ENCODE measurements at places on chromosomes 7 and 10.

DNA sequence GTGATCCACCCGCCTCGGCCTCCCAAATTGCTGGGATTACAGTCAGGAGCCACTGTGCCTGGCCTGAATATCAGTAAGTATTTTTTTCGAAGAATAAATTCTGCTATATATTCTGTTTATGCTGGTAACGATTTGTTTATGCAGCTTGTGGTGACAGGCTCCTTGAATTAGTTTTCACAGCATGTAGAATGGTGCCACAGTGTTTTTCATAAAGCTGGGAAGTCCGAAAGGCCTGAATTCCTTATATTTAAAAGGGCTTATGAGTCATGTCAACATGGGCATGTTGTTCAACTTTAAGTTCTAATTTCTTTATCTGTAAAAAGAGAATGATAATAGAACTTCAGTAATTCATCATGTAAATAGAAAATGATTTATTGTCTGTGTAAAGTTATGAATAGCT, 42.2 kb upstream of the WASL start:
- no peak for DNase-seq

- DNase-seq, result no peak
Observed at GRCh38 chr7:44336491-44336890, 11.1 kb upstream of the CAMK2B start.

DNA sequence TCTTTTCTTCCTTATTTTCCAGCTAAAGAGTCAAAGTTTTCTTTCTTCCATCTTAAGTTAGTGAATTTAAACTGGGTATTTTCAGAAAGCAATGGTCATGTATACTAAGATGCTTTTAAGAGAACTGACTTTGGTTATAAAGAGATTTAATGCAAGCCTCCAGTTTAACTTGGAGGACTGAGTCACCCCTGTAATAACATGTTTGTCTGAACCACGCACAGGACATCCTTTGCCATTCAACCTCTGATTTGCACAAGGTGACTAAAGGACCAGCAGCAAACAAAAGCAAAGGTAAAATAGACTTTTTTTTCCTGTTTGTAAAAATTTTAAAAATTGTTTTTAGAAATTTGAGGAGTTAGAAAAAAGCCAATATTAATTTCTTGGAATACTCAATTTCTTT, 2.9 kb downstream of the HYAL4 start:
- no peak for DNase-seq

- DNase-seq, result no peak
Observed at GRCh38 chr10:1070919-1071318, 14.7 kb downstream of the WDR37 start.

DNA sequence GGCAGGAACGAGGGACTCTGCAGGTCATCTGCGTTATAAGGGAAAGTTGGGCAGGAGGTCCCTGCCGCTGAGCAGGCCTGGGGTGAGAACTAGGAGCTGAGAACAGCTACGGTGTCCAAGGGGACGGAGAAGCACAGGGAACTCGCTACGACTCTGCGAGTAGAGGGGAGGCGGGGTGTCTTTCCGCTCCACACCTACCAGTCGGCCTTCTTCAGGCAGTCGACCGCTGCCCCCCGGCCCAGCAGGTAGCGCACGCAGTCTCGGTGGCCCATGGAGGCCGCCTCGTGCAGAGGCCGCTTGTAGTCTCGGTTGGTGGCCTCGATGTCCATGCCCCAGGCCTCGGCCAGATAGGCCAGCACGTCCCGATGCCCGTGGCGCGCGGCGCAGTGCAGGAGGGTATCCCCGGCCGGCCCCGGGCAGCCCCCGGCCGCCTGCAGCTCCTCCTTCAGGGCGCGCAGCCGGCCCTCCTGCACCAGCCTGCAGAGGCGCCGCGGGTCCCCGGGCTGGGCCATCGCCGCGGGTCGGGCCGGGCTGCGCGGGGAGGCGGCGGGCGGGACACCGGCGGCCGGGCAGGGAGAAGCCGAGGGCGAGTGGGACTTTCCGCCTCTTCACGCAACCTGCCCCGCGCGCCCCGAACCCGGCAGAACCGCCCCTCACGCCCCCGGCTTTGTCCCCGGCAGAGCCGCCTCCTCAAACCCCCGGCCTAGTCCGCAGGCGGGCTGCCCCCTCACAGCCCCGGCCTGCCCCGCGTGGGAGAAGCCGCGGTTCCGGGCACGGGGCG, 660 bp downstream of the ANKRD16 start:
- peak; percentile 12 for DNase-seq

DNA sequence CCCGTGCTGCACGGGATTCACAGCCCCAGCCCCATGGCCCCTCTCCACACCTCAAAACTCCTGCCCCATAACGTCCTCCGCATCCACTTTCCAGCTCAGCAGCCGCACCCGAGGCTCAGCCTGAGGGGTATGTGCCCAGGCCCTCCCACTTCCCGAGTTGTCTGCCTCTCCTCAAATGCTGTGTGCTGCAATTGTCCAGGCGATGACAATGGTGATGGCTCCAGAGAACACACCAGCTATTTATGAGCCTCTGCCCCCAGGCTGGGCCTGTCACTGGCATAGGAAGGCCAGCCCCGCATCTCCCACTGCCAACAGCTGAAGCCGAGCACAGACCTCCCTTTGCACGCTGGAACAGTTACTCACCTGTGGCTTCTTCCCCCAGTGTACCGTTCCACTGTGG, 2.4 kb upstream of the LDB3 start:
- DNase-seq, result no peak

DNA sequence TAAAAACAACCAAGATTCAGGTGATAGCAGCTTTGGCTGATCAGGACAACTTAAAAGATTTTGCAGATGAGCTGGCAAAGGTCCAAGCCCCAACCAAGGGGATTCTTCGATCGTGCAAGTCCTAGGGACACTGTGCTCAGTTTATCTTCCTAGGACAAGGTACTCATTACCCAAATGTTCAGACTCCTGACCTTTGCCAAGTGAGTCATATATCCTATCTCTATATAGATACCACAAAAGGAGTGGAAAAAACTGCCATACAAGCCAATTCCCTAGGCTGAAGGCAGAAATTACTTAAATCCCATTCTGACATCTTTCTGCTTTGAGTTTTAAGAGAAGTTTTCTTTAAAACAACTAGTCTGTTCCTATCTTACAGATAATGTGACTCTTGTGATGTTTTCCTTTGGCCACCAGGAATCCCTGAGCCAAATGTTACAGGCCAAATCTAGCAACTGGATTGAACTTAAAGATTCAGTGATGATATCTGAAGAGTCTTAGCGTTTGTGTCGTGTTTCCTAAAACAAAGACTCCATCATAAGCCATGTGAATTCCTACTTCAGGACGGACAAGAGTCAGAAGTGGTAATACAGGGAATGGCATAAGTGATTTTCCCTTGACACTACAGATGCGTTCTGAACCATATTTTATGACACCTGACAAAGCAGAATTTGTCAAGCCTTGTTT, 142.6 kb upstream of the ASAH2 start:
- no peak for DNase-seq

DNA sequence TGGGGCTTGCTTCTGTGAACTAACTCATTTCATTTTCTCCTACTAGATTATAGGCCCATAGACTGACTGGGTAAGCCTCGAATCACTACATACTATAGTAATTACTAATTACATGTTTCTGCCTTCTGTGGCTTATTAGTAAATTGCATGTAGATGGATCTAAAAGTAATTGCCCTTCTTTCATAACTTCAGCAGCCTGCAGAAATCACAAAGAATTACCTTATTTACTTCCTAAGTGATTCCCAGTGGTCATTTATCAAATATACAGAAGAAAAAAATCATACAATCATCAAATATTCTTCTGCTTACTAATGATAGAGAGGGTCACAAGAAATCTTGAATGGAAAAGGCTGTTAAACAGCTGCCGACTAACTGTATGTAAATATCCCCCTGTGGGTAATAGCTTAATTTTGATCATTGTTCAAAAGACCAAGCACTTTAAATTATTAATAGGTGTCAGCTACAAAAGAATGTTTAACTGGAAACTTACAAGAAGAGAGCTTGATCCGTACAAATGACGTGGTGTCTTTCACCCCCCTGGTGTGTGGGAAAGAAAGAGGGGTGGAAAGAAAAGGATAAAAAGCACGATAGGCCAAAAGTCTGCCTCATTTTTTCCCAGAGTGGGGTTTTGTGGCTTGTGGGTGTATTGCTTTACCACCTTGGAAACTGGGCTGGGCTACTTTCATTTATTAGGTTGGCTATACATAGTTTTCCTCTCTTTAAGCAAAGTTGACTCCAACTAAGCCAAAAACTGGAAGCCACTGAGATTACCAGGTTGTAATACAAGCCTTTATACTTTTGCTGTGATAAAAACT, 361.8 kb upstream of the ZMIZ1 start:
- DNase-seq, result no peak

DNA sequence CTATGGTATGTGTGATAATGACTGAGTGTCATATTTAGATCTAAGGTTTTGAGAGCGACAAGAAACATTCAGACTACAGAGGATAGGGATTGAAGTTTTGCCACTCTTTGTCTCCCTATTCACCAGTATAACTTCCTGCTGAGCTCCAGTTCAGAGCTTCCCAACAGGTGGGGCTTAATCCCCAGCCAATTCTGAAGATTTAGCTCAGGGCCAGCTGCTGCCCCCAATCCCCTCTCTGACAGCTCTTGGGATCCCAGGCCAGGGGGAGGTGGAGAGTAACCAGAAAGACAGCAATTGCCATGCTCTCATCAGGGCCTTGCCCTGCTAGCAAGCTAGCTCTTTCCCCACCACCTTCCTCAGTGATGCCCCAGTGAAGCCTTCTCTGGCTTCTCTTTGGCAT, 57.8 kb downstream of the TRIL start:
- DNase-seq, result no peak

DNA sequence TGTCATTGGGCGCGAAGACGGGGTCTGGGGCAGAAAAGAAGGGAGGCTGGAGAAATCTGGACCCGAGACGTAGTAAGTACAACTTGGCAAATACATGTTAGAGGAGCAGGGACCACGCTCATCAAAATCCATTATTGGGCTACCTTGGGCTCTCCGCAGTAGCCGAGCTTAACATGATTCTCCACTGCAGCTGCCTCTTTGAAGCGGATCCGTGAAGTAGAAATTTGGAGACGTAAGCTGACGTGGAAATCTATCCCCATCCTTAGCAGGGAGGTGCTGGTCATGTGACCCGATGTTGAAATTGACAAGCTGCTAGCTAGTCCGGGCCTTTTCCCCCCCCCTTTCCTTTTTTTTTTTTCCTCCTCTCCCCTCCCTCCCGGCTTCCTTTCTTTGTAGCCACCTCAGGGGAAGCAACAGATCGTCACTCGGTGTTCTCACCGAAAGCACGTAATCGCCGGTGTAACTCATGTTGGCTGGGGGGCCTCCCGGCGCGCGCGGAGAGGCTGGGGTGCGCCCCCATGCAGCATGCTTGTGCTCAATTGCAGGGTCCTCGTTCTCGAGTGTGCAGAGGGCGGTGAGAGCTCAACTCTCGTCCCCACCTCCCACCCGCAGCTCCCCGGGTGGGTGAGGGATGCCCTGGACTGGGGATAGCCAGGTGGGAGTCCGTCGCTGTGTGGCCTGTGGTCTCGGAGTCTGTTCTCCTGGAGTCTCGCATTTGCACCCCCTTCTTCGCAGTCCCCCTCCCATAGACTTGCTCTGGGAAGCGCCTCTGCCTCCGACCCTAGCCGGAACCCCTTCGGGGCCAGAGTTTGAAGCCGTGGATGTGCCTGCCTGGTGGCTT, at the start of gene HOXA11:
TSS of gene HOXA11 (minus strand) at position 220 of the 841 bp plus-strand sequence. CDS start at position 132, 88 bp downstream.
- no peak for DNase-seq

- DNase-seq, result no peak
Observed at GRCh38 chr7:151252561-151252835, 4.0 kb upstream of the SMARCD3 start.

DNA sequence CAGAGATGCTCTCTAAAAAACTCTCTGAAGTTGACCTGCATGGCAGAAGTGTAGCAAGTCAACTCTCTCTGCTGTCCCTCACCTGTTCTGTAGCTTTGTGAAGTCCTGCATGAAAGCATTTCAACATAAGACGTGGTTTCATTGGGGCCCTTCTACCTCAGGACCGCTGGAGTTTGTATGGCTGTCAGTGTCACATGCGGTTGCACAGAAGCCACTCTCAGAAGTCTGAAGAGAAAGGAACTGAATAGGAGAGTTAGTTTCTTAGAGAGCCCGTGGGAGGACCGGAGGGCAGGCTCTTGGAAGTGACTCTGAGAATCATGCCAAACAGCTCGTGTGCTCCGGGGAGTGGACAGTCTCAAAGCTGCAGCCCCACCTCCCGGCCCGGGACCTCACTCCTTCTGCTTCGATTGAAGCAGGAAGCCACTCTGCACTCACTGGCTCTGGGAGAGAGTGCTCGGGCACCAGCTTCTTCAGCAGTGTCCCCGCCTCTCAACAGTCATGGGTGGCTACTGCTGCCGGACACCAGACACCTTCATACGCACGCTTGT, 486.7 kb downstream of the SDK1 start:
- no peak for DNase-seq

DNA sequence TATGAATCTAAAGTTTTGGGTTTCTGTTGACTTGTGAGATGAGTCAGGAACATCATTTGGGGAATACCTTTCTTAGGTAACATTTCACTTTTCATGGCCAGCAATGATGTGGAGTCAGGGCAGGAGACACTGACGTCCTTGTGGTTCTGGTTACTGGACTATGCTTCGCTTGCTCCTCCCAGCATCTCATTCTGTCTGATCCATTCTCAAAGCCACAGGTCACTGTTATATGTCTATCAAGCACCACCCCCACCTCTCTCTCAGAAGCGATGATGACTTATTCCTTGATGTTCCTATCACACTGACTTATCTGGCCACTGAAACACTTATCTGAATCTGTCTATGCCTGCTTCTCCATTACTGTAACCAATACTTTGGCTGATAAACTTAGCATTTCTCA, 51.6 kb downstream of the TES start:
- DNase-seq, result no peak

DNA sequence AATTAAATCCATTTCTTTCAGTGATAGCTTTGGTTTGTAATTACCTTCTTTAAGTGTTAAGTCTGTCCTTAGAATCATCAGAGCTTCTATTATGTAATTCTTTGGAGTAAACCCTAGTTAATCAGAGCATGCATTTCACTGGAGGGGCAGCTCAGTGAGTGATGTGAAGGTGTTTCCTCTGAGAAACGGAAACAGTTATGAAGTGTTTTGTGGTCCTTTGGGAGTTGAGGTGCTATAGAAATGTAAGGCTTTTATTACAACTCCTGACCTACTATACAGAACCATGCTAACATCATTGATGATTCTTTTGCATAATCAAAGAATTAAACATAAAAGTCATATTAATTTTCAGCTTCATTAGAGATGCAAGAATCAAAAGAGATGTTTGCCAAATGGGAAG, 141.5 kb downstream of the EXOC4 start:
- no peak for DNase-seq

GRCh38 chr7:46847126-46847525, 734.8 kb downstream of the TNS3 start:
- DNase-seq, result no peak
